ENCODE measurements at places on chromosomes 6 and 20.
A peak's percentile ranks its signal among the peaks of the same experiment; 100 is the strongest.

DNA sequence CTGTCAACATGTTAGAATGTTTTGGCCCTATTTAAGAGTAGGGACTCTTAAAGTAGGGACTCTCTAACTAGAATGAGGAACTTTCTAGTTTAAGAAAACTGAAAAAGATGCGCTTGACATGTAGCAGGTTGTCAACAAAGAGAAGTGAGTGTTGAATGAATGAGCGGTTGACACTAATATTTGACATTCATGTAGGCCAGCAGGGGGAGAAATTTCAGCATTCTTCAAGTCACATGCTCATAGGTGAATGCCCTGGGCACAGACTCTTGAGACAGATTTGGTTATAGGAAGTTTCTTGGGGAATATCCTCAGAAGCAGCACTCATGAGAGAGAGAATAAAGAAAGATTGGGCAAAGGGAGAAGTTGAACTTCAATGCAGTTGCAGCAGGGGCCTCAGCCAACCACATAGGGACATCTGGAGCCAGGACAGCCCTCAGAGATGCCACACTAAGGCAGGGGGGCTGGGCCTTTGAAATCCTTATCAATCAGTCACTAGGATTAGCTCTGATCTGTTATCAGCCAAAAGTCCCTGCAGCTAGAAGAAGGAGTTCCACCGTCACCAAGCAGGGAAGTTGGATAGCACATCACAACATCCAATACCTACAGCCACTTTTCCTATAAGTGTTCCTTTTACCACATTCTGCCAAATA is 145.1 kb upstream of the FKBP1C start:
- no peak for DNase-seq

- peak; percentile 67 for DNase-seq
Measured at GRCh38 chr6:47097092-47097945, 55.2 kb upstream of the ADGRF1 start.

DNA sequence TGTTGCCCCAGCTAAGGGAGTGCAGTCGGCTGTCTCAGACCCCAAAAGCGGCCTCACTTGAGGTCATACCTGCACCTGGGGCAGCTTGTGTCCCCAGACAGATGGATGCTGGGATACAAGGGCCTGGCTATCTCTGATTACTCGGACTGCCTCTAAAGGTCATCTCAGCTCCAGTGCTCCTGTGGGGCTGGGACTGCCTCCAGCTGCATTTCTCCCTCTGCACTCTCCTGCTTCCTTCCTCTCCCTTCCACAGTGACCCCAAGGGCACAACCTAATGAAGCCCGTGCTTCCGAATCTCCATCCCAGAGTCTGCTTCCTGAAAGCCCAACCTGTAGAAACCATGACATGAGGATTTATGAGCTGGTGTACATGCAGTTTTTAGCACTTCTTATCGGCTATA is 22.8 kb upstream of the OCSTAMP start:
- DNase-seq, result no peak

DNA sequence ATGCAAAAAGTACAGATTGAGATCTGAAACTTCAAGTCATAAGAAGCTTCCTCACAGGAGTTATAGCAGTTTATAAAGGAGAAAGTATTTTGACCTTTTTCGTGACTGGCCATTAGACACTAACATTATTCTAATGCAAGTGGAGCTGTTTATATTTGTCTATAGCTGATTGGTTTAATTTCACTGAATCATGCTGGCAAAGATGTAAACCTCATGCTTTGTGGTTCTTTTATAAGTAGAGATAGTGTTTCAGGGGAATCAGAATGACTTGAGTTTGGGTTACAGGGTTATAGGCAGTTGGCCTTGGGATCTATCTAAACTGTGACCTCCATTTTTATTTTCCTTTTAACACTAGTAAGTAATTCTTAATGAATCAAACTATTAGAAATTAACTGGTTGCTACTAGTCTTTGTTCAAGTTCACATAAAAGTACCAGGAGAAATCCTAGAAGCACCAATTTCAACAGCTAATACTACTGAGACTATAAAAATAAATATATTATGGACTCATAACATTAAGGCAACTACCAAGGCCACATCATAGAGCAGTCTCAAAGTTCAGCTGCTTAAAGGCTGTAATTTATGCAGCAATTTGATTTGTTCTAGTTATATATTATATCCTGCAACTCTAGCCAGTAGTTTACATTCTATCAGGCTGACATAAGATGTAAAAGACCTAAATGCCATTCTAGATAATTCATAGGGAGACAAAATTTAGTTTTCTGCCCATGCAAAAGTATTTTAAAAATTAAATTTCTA is 94.0 kb downstream of the RNGTT start:
- no peak for DNase-seq

DNA sequence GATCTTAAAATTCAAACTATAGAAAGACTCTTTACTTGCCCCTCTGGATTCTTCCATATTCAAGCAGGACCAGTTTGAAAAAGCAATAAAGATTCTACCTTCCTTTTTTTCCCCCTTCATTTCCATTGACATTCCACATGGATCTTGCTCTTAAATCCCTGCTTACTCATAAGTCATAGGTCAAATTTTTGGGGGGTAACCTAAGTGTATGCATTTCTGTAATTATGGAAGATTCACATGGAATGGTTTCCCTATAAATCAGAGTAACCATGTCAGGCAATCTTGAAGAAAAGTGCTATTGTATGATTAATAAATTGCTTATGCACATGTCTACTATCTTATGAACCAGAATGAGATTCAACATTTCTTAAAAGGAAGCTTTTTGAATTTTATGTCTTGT is 551.0 kb downstream of the HAO1 start:
- no peak for DNase-seq

DNA sequence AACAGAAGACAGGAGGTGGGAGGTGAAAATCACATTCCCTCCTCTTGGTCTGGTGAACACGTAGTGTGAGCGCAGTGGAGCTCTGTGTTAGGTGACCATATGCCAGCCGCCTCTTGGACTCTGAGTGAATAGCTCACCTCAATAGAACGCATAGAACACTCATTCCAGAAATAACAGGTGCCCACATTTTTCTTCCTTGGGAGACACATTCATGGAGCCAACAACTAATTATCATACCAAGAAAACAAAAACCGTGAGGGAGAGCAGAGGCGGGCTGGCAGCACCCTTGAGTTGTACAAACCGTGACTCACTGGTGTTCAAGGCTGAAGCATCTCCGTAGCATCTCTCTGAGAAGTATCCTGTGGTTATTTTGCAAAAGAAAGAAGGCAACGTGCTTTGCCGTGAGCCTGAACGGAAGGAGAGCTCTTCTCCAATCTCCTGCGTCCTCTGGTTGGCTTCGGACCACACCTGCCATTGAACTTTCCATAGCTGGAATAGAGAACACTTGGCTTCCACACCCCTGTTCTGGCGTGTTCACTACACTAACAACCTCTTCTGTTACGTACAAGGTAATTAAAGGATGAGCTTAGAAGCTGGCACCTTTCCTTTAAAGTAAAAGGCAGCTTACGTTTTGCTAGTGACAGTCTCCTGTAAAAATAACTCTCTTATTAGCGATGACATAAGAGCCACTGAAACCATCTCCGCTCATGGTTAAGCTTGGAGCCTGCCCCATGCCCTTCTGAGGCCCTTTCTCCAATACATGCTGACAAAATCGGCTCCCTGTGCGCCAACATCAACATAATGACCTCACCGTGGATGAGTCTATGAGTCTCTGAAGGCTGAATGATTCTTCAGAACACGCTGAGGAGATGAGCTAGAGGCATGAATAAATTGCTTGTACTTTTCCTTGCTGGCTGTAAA is 30.2 kb upstream of the SGK1 start:
- no peak for DNase-seq

DNA sequence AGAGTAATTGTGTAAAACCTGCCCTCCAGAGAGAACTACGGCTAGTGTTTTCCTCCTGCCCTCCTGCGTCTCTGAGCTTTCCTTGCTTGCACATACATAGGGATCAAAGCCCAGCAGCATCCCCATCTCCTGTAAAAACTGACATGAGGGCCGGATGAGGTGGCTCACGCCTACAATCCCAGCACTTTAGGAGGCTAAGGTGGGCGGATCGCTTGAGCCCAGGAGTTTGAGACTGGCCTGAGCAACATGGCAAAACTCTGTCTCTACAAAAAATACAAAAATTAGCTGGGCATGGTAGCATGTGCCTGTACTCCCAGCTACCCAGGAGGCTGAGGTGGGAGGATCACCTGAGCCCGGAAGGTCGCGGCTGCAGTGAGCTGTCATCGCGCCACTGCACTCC is 40.3 kb upstream of the SMIM29 start:
- DNase-seq, result no peak

- DNase-seq, result no peak
Measured at GRCh38 chr6:15596186-15596896, 66.5 kb downstream of the DTNBP1 start.

- no peak for DNase-seq
Measured at GRCh38 chr20:5203380-5203779, 76.6 kb downstream of the CDS2 start.

- DNase-seq, result no peak
Measured at GRCh38 chr20:4516876-4517275, 204.8 kb upstream of the PRND start.

- no peak for DNase-seq
Measured at GRCh38 chr6:39470506-39470905, 148.0 kb upstream of the KCNK16 start.

DNA sequence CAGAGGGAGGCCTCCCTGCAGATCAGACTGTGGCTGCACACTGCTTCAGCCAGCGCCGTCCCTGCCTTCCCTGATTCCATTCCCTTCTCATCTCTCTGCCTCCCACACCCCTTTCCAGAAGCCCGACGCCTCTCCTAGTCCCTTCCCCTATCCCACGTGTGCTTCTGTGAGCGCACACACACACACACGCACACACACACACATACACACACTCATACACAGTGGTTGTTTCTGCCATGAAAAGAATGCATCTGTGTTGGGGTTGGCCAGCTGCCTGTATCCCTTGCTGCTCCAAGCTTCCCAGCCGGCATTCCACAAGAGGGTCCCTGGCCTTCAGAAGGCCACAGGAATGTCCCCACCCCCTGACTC is 51.7 kb downstream of the MOCS1 start:
- DNase-seq, result no peak

DNA sequence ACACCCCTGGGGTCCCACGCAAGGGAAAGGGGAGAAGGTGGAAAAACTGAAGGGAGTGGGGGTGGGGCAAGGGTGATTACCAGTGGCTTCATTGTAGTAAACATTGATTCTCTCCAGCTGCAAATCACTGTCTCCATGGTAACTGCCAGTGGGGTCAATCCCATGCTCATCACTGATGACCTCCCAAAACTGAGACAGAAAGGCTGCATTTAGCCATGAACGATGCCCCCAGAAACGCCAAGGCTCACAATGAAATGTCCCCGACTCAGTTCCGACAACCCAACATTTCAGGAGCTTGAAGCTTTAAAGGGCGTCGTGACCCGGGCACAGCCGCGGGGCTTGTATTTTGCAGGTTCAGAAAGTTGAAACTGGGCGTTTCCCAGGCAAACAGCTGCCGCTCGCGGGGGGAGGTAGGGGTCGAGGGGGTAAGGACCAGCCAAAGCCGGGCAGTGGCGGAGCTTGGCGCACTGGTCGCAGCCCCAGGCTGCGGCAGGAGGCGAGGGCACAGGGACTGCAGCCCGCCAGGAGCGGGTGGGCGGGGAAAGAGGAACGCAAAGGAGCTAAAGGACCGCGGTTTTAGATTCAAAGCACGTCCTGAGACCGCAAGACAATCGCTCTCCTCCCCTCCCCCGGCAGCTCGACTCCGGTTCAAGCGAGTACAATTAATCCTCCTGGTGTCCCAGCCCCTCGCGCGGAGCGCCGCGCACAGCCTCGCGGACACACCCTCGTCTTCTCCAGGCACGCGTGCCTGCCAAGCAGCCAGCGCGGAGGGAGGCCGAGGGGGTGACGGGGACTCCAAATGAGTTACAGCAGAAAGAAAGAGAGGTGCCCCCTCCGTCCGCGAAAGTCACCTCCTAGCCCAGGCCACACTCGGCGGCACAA is 731 bp downstream of the TUBB2B start:
- peak; percentile 84 for DNase-seq

Measured in H7 (cell line).